ENCODE measurements at places on chromosomes 6 and 20. TPM values are rescaled to one million over a fixed set of nuclear protein-coding genes. Genes with fewer than 3 reads are reported as not detected.
A peak's percentile ranks its signal among the peaks of the same experiment; 100 is the strongest.

- H3K4me3 ChIP-seq = no peak overlapping the region
- peak overlapping the region; percentile 75 for H3K27ac ChIP-seq
- peaks cover 9% of the 10 kb centered on the region for H3K4me1 ChIP-seq
- no peaks in the 10 kb centered on the region for H3K27me3 ChIP-seq
- no peaks in the 10 kb centered on the region for H3K36me3 ChIP-seq
- no peak for DNase-seq
These were observed 63.7 kb downstream of the C6orf118 start for GRCh38 chr6:165245701-165246100.

DNA sequence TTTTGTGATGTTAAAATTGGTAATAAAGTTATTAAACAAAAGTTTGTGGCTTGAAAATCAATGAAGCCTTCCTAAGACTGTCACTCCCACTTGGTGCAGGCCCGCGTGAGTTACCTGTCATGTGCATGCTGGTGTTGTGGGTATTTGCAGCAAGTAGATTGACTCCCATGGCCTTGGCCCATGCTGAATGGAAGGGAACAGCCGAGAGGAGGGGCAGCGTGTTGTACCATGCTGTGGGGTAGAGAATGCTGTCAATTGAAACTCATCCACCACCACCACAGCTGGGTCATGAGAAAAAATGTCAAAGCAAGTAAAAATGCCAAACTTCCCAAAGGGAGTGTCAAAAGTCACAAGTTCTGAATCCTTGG is 12.7 kb upstream of the VNN1 start:
- no peak for DNase-seq
- no peak overlapping the region for H3K4me3 ChIP-seq
- no peak overlapping the region for H3K27ac ChIP-seq

GRCh38 chr6:31814677-31815024 is 432 bp downstream of the HSPA1L start:
- H3K4me3 ChIP-seq = peak overlapping the region; percentile 85
- DNase-seq = peak; percentile 67
- H3K36me3 ChIP-seq = no peaks in the 10 kb centered on the region
- H3K27me3 ChIP-seq = peaks cover 11% of the 10 kb centered on the region
- peaks cover 16% of the 10 kb centered on the region for H3K4me1 ChIP-seq
- peak overlapping the region; percentile 96 for H3K27ac ChIP-seq

DNA sequence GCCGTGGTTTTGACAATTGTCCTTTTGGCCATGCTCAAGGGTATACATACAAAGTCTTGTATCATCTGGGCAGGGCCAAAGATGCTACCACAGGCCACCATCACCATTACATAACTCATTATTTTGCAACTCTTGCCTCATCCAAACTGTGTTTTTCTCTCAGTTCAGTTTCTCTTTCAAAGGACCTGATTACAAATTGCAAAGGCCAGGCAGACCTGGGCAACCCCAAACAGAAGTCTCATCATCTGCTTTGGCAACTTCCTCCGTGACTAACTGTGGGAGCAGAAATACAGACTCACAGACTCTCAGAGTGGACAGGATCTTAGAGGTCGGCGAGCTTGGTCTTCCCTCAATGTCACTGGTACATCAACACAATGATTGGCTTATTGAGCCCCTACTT is 117.8 kb upstream of the NEDD9 start:
- DNase-seq = no peak
- peaks cover 6% of the 10 kb centered on the region for H3K27me3 ChIP-seq
- peaks cover 3% of the 10 kb centered on the region for H3K36me3 ChIP-seq
- peaks cover 29% of the 10 kb centered on the region for H3K4me1 ChIP-seq

GRCh38 chr20:8194721-8195120 is 62.7 kb downstream of the PLCB1 start:
- H3K4me3 ChIP-seq = no peak overlapping the region
- H3K27ac ChIP-seq = no peak overlapping the region
- H3K27me3 ChIP-seq = no peaks in the 10 kb centered on the region
- DNase-seq = no peak
- H3K4me1 ChIP-seq = no peaks in the 10 kb centered on the region
- H3K36me3 ChIP-seq = no peaks in the 10 kb centered on the region

DNA sequence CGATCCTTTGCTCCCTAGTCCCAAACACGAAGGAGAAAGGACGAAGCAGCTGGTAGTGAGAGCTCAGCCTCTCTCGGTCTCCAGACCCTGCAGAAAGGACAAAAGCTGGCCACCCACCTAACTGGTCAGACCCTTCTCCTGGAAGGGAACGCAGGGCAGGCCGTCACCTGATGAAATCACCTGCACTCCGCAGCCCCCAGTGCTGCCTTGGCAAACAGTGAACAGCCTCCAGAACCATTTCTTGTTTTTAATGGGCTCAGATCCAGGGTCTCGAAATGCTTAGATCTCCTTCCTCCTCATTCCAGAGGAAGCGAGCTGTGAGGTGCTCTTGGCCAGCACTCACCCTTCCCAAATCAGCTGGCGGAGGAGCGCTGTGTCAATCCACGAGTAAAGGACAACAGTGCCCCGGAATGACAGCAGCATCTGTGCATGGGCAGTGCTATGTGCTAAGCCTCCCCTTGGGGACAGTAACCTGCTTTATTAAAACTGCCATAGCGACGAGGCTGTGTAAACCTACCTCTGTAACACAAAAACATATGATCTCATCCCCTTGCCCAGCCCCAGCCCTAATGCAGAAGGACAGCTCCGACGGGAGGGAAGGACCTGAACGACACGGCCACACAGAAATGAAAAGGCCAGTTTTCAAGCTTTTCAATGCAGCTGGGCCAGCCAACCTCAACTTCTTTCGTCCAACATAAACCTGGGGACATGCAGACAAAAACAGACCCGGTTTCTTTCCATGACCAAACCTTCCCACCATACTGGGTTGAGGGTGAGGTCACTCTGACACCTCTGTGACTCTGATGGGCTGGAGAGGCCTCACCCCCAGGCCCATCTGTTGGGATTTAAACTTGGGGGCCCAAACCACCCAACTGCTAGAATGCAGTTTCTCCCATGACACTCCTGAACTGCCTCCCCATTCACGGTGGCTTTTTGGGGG is 43.3 kb downstream of the SULF2 start:
- no peak overlapping the region for H3K27ac ChIP-seq
- no peak overlapping the region for H3K4me3 ChIP-seq
- DNase-seq = no peak
- H3K36me3 ChIP-seq = no peaks in the 10 kb centered on the region
- peaks cover 10% of the 10 kb centered on the region for H3K27me3 ChIP-seq

DNA sequence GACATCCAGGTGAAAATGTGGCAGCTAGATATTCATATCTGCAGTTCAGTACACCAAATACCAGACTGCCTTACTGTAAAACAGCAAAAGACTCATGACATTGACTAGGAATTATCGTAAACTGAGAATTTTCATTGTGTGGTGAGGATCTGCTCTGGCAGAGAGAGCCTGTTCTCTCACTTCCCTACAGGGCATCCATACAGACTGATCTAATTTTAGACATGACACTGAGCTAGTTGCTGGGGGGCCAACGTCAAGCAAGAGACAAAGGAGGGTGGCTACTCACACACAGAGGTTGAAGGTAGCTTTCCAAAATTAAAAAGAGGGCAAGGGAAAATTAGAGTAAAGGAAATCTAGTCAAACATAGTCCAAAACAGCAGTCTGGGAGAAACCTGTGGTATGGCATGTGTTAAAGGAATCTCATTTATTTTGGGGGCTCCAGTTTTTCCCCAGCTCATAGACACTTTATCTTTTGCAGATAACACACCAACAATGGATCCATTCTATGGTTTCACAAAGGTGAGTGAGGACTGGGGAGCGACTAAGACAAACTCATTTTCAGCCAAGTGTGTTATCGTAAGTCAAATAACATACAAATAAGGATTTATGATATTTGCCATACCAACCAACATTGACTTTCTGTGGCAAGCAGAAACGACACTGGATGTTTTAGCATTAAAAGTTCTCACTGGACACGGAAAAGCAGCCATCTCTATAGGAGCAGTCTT is 36.6 kb upstream of the NHSL1 start:
- H3K36me3 ChIP-seq = peaks cover 9% of the 10 kb centered on the region
- H3K4me3 ChIP-seq = peak overlapping the region; percentile 35
- H3K27me3 ChIP-seq = no peaks in the 10 kb centered on the region
- peak overlapping the region; percentile 27 for H3K27ac ChIP-seq

DNA sequence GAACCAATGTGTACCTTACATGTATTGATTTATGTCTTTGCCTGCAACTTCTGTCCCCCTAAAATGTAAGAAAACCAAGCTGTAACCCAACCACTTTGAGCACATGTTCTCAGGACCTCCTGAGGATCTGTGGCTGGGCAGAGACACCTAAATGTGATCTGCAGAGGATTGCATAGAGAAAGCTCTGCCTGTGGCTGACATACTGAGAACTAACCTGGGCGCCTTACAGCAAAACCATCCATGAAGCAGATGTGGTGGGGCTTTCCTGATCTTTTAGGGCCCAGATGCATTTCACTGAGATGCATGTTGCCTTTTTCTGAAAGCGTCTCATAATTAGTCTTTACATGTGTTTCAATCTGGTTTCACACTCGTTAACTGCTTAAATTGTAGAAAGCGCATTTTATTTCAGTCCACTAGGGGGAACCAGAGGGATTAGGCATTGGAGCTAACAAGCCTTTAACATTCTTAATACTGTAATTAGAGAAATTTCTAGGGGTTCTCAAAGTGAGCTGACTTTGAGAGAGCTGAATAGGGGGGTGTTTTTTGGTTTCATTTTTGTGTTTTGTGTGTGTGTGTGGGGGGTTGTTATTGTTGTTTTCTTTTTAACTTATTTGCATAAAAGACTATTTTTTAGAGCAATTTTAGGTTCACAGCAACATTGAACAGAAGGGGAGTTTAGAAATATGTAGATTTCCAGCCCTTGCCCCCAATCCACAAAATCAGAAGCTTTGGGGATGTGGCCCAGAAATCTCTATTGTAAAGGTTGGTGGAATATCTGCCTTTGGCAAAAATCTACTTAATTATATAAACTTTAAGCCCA is 50.9 kb upstream of the FAM184A start:
- no peak overlapping the region for H3K4me3 ChIP-seq
- H3K27me3 ChIP-seq = peaks cover 3% of the 10 kb centered on the region
- DNase-seq = no peak
- H3K27ac ChIP-seq = no peak overlapping the region
- no peaks in the 10 kb centered on the region for H3K36me3 ChIP-seq
- H3K4me1 ChIP-seq = peaks cover 15% of the 10 kb centered on the region

Gene TNFRSF6B
- not detected for total RNA-seq

Gene JPH2
- total RNA-seq = 0.80 TPM
